ENCODE measurements at places on chromosomes 4 and X. TPM values are rescaled to one million over a fixed set of nuclear protein-coding genes. Genes with fewer than 3 reads are reported as not detected.

GRCh38 chr4:5691491-5692132 lies 16.7 kb downstream of the EVC2 start:
- DNase-seq: no peak

DNA sequence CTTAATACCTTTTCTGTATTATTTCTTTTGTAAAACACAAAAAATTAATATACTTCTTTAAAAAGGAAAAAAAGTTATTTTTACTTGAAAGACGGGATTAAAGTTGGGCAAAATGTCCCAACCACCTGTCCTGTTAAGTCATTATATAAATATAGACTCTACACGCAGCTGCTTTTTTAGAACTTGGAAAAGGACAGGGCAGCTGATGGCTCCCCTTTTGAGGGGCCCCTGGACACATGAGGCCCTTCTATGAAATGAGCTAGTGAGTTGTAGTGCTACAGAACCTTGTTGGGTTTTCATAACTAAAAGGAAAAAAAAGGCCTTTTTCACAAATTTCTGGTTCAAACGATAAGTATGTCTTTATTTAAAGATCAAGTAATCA lies 600 bp upstream of the BEX2 start:
- DNase-seq: peak; percentile 43

GRCh38 chr4:68218044-68218443 lies 27.4 kb downstream of the TMPRSS11B start:
- no peak for DNase-seq

- peak; percentile 90 for DNase-seq
Observed at GRCh38 chrX:68433155-68433980, at the start of gene OPHN1. Gene OPHN1 (minus strand): TSS chrX:68433495. CDS start chrX:68433020, 475 bp downstream.

DNA sequence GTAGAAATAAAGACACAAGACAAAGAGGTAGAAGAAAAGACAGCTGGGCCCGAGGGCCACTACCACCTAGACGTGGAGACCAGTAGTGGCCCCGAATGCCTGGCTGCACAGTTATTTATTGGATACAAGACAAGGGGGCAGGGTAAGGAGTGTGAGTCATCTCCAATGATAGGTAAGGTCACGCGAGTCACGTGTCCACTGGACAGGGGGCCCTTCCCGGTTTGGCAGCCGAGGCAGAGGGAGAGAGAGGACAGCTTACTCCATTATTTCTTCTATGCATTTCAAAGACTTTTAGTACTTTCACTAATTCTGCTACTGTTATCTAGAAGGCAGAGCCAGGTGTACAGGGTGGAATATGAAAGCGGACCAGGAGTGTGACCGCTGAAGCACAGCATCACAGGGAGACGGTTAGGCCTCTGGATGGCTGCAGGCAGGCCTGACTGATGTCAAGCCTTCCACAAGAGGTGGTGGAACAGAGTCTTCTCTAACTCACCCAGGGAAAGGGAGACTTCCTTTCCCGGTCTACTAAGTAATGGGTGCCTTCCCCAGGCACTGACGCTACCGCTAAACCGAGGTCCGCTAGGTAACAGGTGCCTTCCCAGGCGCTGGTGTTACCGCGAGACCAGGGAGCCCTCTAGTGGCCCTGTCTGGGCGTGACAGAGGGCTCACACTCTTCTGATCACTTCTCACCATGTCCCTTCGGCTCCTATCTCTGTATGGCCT lies 44.9 kb downstream of the ZBTB49 start:
- DNase-seq: peak; percentile 19

GRCh38 chr4:139575072-139575471 lies 19.1 kb upstream of the SETD7 start:
- DNase-seq: no peak

DNA sequence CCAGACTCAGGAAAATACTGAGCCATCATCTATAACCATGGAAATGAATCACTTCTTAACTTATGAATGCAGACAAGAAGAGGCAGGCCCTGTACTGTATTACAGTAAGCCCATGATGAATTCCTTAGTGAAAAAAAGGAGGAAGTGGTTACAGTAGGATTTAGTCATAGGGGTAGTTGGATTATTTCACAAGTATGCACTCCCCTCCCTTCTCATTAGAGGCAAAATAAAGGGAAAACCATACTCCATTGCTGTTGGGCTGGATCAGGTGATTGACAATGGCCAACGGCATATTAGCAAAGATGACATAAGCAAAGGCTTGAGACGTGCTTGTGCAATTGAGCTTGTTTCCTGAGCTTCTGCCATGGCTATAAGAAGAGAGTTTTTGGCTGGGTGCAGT lies 181.1 kb upstream of the PRPS2 start:
- no peak for DNase-seq

DNA sequence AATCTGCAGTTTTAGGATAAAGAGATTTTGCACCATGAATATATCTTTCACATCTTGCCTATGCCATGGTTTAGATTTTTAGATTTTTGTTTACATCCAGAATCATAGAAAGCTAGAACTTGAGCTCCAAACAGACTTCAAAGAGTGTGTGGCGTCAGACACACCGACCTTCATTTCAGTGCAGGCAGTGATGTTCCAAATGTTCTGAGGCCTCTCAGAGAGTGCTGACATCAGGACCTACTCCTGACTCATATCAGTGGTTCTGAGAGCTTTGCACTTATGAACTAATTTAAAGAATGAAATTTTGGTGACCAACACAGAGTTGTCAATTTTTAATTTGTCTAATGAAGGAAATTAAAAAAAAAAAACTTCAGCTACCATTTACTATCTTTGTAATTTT lies 18.3 kb downstream of the CXCR3 start:
- no peak for DNase-seq

DNA sequence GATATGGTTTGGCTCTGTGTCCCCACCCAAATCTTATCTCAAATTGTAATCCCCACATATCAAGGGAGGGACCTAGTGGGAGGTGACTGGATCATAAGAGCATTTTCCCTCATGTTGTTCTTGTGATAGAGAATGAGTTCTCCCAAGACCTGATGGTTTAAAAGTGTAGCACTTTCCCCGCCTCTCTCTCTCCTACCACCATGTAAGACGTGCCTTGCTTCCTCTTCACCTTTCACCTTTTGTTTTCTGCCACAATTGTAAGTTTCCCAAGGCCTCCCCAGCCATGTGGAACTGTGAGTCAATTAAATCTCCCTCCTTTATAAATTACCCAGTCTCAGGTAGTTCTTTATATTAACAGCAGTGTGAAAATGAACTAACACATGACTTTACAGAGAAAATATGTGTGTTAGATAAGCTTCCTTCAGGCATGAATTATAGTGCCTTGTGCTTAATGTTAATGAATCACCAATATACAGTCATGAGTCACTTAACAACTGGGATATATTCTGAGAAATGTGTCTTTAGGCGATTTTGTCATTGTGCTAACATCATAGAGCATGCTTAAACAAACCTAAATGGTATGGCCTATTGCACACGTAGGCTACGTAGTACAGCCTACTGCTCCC lies 37.9 kb downstream of the PDGFC start:
- DNase-seq: no peak

GRCh38 chr4:16196482-16197393 lies 29.5 kb downstream of the TAPT1 start:
- peak; percentile 73 for DNase-seq

GRCh38 chr4:86967798-86968197 lies 33.0 kb downstream of the AFF1 start:
- no peak for DNase-seq

- DNase-seq: no peak
Observed at GRCh38 chr4:174686826-174687225, 142.2 kb downstream of the GLRA3 start.

GRCh38 chr4:153327247-153327646 lies 17.2 kb upstream of the MND1 start:
- DNase-seq: no peak

GRCh38 chrX:10564484-10564883 lies 55.9 kb downstream of the MID1 start:
- DNase-seq: no peak

DNA sequence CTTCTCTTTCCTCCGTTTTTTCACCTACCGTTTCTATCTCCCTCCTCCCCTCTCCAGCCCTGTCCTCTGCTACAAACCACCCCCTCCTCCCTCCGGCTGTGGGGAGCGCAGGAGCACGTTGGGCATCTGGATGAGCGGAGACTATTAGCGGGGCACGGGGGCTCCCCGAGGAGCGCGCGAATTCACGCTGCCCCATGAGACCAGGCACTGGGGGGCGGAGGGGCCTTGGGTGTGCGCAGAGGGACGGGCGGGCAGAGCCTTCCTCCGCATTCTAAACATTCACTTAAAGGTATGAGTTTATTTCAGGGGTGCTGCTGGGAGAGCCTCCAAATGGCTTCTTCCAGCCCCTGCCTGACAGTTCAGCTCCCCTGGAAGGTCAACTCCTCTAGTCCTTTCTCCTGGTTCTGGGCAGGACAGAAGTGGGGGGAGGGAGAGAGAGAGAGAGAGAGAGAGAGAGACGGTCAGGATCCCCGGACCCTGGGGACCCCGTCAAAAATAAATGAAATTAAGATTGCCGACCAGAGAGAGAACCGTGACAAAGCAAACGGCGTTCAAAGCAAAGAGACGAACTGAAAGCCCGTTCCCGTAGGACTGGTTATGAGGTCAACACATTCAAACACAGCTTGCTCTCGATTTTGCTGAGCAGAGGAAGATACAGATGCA lies 5.0 kb downstream of the SHOX start:
- peak; percentile 68 for DNase-seq

DNA sequence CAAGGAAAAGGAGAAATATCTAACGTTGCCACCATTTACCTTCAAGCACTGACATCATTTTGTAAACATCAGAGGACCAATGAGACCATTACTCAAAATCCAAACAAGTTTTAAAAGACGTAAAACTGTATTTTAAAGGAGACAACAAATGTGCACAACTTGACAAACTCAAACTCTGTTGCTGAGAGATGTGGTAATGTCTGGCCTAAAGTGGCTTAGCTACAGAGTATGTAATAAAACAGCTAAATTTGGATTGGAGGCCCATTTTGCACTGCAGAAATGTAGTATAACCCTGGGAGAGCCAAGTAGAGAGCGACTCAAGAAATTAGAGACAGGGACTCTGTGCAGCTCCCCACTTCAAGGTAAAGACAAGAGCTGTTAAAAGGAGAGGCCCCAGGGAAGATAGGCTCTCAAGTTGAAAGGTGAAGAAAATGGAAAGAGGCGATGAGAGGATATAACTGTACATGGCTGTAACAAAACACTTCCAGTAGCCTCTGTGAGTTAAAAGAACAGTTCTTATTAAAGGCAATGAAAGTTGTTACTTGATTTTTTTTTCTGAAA lies 20.3 kb downstream of the UNC5C start:
- DNase-seq: peak; percentile 33

- DNase-seq: no peak
Observed at GRCh38 chr4:188536826-188537225, 397.6 kb downstream of the TRIML1 start.

GRCh38 chrX:29661290-29661689 lies 554.1 kb upstream of the MAGEB2 start:
- no peak for DNase-seq

- no peak for DNase-seq
Observed at GRCh38 chr4:108375434-108375833, 206.7 kb upstream of the LEF1 start.

- DNase-seq: no peak
Observed at GRCh38 chr4:20529691-20530090, 170.6 kb upstream of the PACRGL start.

DNA sequence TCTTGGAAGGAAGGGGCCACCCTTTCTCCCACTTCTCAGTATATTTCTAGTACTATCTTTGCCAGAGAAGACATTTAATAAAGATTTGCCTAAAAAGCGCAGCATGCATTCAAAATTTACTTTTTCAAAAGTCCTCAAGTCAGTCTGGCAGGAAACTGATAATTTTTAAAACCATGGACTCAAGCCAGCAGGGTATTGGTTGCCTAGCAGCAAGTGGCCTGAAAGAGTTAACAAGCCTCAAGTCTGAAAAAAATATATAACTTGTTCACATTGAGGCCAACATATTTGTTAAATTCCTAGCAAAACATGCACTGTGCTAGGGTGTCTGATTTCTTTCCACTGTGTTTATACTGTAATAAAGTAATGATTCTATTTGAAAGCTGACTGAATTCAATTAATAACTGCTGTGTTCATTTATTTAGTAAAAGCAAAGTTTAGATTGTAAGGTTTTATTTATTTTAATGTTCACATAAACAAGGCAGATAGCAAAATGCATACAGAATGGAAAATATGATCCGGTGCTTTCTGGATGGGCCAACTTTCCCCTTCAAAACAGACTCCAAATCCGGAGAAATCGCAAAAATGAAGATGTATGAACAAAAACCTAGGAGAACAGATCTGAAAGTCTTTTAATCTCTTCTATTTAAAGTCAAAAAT lies 218.5 kb upstream of the FGF13 start:
- peak; percentile 68 for DNase-seq

DNA sequence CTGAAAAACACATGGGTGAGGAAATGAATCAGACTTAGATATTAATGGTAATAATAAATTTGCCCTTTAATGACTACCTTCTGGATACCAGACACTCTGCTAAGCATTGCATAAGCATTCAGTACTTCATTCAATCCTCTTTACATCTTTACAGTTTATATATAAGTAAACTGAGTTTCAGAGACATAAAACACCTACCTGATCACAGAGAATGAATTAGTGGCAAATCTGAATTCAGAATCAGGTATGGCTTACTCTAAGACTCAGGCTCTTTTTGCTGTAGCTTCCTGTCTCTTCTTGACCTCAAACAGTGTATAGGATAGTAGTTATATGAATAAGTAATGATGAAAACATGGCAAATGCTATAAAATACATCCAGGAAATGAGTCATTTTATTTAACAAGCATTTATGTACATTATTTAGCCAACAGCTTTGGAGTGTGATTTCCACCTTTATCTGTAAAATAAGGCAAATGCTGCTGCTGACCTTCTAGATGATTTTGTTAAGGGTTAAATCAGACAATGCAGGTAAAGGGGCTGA lies 83.9 kb downstream of the VEGFC start:
- no peak for DNase-seq

GRCh38 chr4:77050962-77051361 lies 24.8 kb downstream of the CCNI start:
- no peak for DNase-seq

GRCh38 chr4:107359208-107359607 lies 323.1 kb upstream of the DKK2 start:
- no peak for DNase-seq

- peak; percentile 37 for DNase-seq
Observed at GRCh38 chr4:24991015-24991414, 39.7 kb downstream of the LGI2 start.

GRCh38 chr4:2069161-2069971 lies 10.2 kb downstream of the NAT8L start:
- no peak for DNase-seq

GRCh38 chr4:13176741-13177142 lies 307.4 kb downstream of the RAB28 start:
- no peak for DNase-seq

- DNase-seq: no peak
Observed at GRCh38 chr4:1592709-1593417, 91.2 kb downstream of the FAM53A start.

- no peak for DNase-seq
Observed at GRCh38 chr4:113154281-113154680, 104.8 kb downstream of the ANK2 start.

GRCh38 chr4:14868426-14869395 lies 133.6 kb upstream of the CPEB2 start:
- DNase-seq: peak; percentile 10

SCD5 gene
- total RNA-seq: 10.2 TPM

SSX3 gene
- not detected for total RNA-seq

DGKK gene
- total RNA-seq: not detected

ZRSR2 gene
- 5.5 TPM for total RNA-seq

AASDH gene
- total RNA-seq: 15.7 TPM

MID1 gene
- 19.3 TPM for total RNA-seq

FDCSP gene
- total RNA-seq: 0.13 TPM

PGK1 gene
- total RNA-seq: 192 TPM
